Left lung (tissue), 14 donors: ENCODE measurements at places on chromosomes 2 and 18.

GRCh38 chr2:201880579-201880978, 74.2 kb downstream of the CDK15 start:
- no peak for DNase-seq

GRCh38 chr2:240810621-240811020, 9.4 kb downstream of the KIF1A start:
- DNase-seq = no peak

- DNase-seq = no peak
Measured at GRCh38 chr18:45958730-45959129, 8.4 kb downstream of the EPG5 start.

DNA sequence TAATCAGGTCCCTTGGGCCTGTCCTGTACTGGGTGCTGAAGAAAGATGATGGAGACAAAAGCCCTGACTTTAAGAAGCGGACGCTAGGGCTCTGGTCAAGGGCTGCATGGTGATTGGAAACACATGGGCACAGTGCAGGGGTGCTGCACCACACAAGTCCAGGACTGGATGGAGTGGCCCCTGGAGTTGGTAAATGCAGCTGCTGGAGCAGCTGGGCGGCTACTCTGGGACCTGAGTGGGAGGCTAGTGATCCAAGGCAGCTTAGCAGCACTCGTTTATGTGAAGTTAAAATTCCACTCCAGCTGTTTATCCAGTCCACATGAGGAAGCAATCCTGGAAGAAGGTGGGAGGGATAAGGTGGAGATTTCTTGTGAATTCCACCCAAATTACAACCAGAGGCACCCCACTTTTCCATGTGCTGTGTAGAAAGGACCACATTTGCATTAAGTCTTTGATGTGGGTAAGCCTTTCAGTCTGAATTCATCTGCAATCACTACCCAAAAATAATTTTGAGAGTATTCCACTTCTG, 24.9 kb downstream of the MERTK start:
- DNase-seq = no peak

DNA sequence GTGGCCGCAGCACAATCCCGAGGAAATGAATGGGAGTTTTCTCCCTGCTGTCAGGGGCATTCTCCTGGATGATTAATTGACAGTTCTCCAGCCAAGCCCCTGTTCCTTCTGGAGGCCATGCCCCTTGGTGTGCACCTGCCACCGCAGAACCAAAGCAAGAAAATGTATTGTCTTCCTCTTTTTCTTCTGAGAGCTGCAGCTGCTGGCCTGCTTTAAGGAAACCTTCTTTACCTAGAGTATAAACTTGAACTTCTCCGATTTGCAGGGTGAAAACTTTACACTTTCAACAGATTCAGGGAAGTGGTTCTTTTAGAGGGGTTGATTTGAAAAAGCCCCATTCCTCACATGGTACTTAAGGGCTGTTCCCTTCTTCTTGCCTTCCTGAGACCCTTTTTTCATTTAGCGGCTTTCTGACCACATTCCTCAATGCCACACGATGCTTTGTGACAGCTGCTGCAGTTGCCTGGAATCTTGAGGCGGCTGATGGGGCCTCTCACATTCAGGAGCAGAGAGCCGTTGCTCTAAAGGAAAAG, 402.8 kb downstream of the TXNL1 start:
- DNase-seq = no peak
